ENCODE measurements at places on chromosomes 11 and 22.
A peak's percentile ranks its signal among the peaks of the same experiment; 100 is the strongest.

DNA sequence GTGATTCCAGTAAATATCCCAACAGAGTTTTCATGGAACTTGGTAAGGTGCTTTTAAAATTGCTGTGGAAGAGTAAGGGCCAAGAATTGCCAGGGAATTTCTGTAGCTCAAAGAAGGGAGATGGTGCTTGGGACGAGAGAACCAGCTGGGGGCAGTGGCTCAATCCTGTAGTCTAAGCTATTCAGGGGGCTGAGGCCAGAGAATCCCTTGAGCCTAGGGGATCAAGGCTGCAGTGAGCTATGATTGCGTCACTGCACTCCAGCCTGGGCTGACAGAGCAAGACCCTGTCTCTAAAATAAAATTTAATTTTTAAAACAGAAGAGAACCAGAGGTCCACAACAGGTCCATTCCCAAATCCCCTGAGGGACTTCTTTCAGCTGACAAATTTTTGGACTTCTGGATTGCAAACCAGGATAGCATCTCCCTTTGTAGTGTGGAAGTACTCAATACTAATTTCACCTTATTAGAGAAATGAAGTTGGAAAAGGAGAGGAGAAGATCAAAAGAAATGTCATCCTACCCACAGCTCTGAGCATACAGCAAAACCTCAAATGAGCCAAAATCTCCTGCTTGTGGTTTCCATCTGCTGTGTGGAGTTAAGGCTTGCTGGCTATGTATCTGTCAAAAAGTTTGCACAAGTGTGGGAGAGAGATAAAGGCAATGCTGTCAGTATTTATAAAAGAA lies 59.2 kb upstream of the CLPB start:
- DNase-seq = no peak

DNA sequence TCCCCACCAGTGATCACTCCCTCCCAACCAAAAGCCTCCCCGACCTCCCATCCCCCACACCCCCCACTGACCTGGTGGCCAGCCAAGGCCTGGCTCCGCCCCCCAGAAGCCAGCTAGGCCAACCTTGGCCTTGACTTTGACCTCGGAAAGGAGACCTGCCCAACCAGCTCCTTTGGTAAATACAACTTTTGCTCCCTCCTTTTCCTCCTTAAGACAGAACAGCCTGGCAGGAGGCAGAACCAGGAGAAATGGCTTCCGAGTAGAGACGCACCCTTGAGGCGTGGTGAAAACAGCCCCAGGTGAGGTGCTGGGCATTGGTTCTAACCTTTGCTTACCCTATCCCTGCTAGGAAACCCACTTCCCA lies 27.0 kb downstream of the PLEKHA7 start:
- DNase-seq = peak; percentile 82

DNA sequence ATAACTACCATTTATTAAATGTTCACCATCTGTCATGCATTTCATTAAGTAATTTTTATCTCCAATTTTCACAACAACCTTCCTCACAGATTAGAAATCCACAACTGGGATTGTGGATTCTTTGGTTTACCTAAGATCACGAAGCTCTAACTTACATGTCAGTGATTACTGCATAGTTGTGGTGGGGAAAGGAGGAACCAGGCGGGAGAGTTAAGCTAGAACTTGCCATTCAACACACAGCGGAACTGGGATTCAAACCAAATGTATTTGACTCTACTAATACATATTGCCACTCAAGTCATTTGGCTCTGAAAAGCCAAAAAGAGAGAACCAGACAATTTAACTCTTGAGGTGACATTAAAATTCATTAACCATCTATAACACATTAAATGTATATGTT lies 10.4 kb upstream of the LAYN start:
- no peak for DNase-seq

DNA sequence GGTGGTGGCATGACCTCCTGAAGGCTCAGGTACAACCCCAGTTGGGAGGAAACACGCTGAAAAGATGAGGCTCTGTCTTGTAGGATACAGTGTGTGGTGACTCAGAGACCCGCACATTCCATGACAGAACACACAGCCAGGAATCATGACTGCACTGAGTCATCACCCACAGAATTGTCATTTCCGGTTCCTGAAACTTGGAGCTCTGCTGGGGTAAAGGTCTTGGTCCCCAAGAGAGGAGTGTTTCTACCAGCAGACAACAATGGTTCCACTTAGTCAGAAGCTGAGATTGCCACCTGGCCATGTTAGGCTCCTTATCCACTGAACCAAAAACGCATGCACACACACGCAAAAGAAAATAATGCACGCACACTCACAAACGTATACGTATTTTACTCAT lies 31.5 kb upstream of the CYB5R3 start:
- no peak for DNase-seq

- DNase-seq = peak; percentile 9
Measured at GRCh38 chr22:17501679-17502285, 61.5 kb upstream of the SLC25A18 start.

GRCh38 chr11:91906871-91907624 lies 317.6 kb upstream of the FAT3 start:
- DNase-seq = no peak

GRCh38 chr11:103737747-103738146 lies 298.7 kb upstream of the DDI1 start:
- no peak for DNase-seq

DNA sequence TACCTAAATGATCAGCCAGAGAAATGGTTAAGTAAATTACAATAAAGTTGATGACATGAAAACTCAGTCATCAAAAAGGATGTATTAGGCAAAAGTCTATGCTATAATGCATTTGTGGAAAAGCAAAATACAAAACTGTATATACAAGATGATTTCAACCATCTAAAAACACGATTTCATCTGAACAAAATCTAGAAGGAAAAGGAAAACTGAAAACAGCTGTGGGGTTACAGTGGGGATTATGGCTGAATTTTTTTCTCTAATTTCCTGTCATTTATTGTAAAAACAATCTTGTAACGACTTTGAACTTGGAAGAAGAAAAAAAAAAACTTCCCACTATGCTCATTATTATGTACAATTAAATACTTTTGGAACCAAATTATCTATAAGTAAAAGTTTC lies 30.3 kb downstream of the CHEK2 start:
- DNase-seq = no peak

GRCh38 chr22:17350292-17350691 lies 19.0 kb upstream of the CECR2 start:
- DNase-seq = no peak

DNA sequence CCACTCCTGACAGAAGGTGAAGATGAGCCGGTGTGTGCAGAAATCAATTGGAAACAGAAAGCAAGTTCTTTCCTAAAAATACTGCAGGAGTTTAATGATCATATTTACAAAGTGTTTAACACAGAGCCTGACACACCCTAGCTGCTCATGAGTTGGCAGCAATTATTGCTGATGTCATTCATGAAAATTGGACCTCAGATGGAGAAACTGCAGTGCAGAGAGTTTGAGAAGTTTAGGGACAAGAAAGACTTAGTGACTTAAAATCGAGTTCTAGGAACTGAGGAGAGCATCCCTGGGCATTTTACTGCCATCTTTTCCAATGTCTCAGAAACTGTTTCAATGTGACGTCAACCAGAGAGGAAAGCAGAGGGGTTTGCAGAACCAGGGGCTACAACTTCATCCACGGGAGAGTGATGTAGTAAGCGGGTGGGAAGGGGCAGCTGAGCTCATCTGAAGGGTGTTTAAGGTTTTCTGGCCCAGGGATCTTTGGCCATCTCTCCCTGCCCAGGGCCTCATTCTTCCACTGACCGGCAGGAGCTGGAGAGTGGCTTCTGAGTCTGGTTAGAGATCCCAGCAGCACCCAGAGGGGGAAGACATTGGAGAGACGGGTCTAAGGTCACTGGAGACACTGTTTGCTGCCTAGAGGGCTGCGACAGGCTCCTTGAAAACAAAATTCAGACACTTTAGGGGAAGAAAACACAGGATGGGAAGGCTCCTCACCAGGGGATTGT lies 21.1 kb upstream of the IGLL5 start:
- no peak for DNase-seq

GRCh38 chr11:104855965-104856364 lies 42.3 kb downstream of the CASP12 start:
- no peak for DNase-seq

- DNase-seq = no peak
Measured at GRCh38 chr11:43908191-43908590, 27.6 kb downstream of the ALKBH3 start.

GRCh38 chr22:49753961-49754695 lies 73.5 kb downstream of the BRD1 start:
- no peak for DNase-seq

DNA sequence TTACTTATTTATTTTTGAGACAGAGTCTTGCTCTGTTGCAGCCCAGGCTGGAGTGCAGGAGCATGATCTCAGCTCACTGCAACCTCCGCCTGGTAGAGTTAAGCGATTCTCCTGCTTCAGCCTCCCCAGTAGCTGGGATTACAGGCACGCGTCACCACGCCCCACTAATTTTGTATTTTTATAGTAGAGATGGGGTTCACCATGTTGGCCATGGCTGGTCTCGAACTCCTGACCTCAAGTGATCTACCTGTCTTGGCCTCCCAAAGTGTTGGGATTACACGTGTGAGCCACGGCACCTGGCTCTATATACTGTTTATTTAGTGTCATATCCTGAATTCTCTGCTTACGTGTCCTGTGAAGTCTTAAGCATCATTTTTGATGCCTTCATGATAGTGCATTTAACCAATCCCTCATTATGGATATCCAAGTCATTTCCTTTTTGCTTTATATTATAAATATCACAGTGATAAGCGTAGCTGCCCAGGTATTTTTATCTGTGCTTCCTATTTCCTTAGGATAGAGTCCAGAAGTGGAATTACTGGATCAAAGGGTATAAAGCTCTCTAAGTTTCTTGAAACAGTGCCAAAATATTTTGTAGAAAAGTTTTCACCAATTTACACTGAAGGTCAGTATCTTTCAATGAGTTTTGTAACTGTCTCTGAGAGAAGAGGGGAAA lies 871 bp upstream of the SIDT2 start:
- DNase-seq = no peak

DNA sequence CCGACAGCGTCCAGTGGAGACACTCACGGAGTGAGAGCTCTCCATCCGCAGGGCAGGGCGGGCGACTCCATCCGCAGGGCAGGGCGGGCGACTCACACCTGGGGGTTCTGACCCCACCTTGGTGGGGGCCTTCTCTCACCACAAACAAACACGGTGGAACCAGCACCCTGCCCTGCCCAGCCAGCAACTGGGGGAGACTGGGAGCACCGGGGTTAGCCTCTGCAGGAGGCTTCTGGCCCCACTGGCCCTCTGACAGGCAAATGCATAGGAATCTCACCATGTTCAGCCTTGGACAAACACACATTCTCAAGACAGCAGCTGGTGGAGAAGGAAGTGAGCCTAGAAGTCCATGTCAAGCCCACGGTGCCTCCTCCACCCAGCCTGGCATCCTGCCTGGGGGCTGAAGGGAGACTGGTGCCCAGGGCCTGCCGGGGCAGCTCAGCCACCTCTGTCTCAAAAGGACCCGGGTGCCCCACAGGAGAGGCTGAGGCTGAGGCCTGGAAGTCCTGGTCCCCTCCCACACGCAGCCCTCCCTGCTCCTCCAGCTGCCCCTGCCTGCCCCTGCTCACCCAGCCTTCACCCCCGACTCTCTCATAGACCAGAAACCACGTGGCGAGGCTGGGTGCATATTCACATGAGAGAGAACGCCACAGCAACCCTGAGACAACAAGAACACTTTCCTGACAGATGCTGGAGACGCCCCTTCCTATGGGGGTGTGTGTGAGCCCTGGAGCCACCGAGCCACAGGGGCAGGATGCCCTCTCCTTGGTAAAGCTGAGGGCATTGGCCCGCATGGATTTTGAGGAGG lies 98.4 kb upstream of the B3GAT1 start:
- no peak for DNase-seq

DNA sequence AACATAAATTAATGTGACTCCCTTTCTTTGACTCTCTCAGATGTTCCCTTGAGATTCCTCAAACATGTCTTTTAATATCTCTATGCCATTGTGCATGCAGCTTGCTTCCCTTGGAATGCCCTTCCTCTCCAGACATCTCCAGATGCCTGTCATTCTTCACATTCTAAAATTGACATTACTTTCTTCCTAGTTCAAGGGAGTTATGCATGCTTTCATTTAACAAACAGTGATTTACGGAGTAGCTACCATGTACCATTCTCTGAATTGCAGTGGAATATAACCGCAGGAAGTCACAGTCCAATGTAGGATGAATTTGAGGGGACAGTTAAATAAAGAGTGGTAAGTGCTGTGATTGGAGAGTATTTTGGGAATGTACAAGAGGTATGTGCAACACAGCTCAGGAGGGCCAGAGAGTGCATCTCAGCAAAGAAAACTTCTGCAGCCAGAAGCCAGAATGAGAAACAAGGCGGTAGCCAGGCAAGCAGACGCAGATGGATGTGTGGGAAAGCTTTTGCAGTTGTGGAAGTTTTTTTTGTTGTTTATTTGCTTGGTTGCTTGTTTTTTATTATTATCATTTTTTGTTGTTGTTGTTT lies 18.7 kb downstream of the MMP10 start:
- no peak for DNase-seq

DNA sequence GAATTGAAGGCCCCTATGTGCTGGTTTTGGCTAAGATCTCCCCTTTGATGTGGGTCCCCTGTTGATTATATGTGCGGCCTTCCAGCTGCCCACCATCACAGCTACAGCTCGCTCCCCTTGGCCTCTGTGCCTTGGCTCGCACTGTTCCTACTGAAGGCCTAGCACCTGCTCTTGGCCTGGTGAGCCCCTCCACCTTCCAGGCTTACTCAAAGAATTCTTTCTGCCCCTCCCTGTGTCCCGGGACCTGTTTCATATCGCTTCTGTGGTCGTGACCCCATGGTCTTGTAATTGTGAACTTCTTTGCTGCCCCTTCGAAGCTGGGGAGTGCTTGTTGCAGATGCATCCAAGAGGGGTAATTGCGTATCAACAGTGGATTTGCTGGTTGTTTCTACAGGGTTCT lies 12.5 kb downstream of the PEX26 start:
- DNase-seq = no peak

DNA sequence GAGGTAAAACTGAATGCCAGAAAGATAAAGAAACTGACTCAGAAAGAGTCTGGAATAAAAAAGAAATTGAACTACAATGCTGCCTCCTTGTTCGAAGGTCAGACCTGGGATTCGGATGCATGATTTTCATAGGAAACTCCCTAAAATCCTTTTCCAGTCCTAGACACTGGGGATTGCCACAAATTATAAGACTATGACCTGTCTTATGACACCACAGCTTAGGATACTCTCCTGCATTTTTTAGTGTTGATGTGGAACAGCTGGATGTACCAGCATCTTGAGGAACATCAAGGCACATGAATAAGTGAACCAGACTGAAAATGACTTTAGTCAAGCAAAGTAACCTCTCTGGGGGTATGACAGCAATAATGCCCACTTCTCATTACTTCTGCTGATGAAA lies 9.0 kb downstream of the KIRREL3 start:
- DNase-seq = no peak

GRCh38 chr22:32531931-32532819 lies 57.6 kb downstream of the FBXO7 start:
- peak; percentile 51 for DNase-seq

- no peak for DNase-seq
Measured at GRCh38 chr22:30045494-30045887, 34.8 kb upstream of the HORMAD2 start.

All from transverse colon (tissue), 4 donors.